A549 treated with RU486 at 1 μM for 4 hours (cell line): ENCODE measurements at places on chromosomes 5 and 9. TPM values are rescaled to one million over a fixed set of nuclear protein-coding genes. Genes with fewer than 3 reads are reported as not detected.

CSF1R gene
- total RNA-seq: 0.05 to 0.33 TPM (median 0.21 TPM) in 4 of 5 replicates, not detected in the other

TNFSF8 gene
- total RNA-seq: 0.22 TPM in 1 of 5 replicates, not detected in the others

MLANA gene
- not detected in 5 replicates for total RNA-seq

TRIM36 gene
- 1.5 to 2.7 TPM (median 2.2 TPM) in 5 replicates for total RNA-seq

PCDHB7 gene
- not detected in 5 replicates for total RNA-seq

FAM219A gene
- total RNA-seq: 14.5 to 19.1 TPM (median 18.6 TPM) in 5 replicates

SLC6A7 gene
- 0.03 TPM in 3 of 5 replicates, not detected in the others for total RNA-seq

PFN3 gene
- not detected in 5 replicates for total RNA-seq

KLHL3 gene
- total RNA-seq: 0.14 to 0.39 TPM (median 0.18 TPM) in 5 replicates

ZNF462 gene
- 4.7 to 5.6 TPM (median 5.0 TPM) in 5 replicates for total RNA-seq

FAM151B gene
- 1.2 to 2.6 TPM (median 1.8 TPM) in 5 replicates for total RNA-seq

CARTPT gene
- total RNA-seq: not detected in 5 replicates

ADAMTS13 gene
- total RNA-seq: 0.33 to 0.97 TPM (median 0.46 TPM) in 5 replicates

NDST1 gene
- total RNA-seq: 44.1 to 72.1 TPM (median 55.8 TPM) in 5 replicates

ALDH1B1 gene
- total RNA-seq: 51.1 to 62.1 TPM (median 53.4 TPM) in 5 replicates

ENHO gene
- 0.66 to 2.6 TPM (median 1.9 TPM) in 5 replicates for total RNA-seq

BASP1 gene
- total RNA-seq: 269 to 372 TPM (median 338 TPM) in 5 replicates

TSLP gene
- not detected in 5 replicates for total RNA-seq

IRX2 gene
- total RNA-seq: 1.0 to 1.7 TPM (median 1.5 TPM) in 5 replicates

PCDHA11 gene
- total RNA-seq: 0.08 to 0.11 TPM (median 0.10 TPM) in 4 of 5 replicates, not detected in the other

RIC1 gene
- total RNA-seq: 9.2 to 12.9 TPM (median 12.5 TPM) in 5 replicates

IFNA2 gene
- total RNA-seq: not detected in 5 replicates

SEMA4D gene
- total RNA-seq: 3.8 to 6.7 TPM (median 4.9 TPM) in 5 replicates

SYNPO gene
- 20.6 to 28.6 TPM (median 26.2 TPM) in 5 replicates for total RNA-seq

IRX1 gene
- total RNA-seq: not detected in 5 replicates

AGXT2 gene
- not detected in 5 replicates for total RNA-seq

FBXO4 gene
- 2.6 to 8.6 TPM (median 7.0 TPM) in 5 replicates for total RNA-seq

SHISAL2B gene
- total RNA-seq: not detected in 5 replicates

PHYHD1 gene
- total RNA-seq: not detected in 5 replicates

TGFBR1 gene
- 22.4 to 61.6 TPM (median 50.9 TPM) in 5 replicates for total RNA-seq

IFNB1 gene
- 0.23 TPM in 1 of 5 replicates, not detected in the others for total RNA-seq

ECSCR gene
- total RNA-seq: not detected in 5 replicates

MYMK gene
- not detected in 5 replicates for total RNA-seq
